ENCODE measurements at places on chromosomes 7 and 10. TPM values are rescaled to one million over a fixed set of nuclear protein-coding genes. Genes with fewer than 3 reads are reported as not detected.

JCAD gene
- 1.0 TPM for polyA plus RNA-seq

INMT gene
- 2.4 TPM for polyA plus RNA-seq

IFT22 gene
- polyA plus RNA-seq = 5.4 TPM

CHST15 gene
- polyA plus RNA-seq = 3.7 TPM

ASZ1 gene
- polyA plus RNA-seq = not detected

RADIL gene
- polyA plus RNA-seq = 0.29 TPM

GFRA1 gene
- 1.3 TPM for polyA plus RNA-seq

KCNIP2 gene
- 1.6 TPM for polyA plus RNA-seq

CLDN12 gene
- polyA plus RNA-seq = 11.5 TPM

CYP26C1 gene
- 0.01 TPM for polyA plus RNA-seq

ASB15 gene
- polyA plus RNA-seq = not detected

FBXO24 gene
- polyA plus RNA-seq = 0.33 TPM

IGF2BP3 gene
- polyA plus RNA-seq = 3.5 TPM

EN2 gene
- polyA plus RNA-seq = 0.02 TPM

ZC3HAV1 gene
- polyA plus RNA-seq = 7.6 TPM

MET gene
- polyA plus RNA-seq = 1.2 TPM

FANK1 gene
- polyA plus RNA-seq = 4.3 TPM

SLC13A1 gene
- not detected for polyA plus RNA-seq

MPP7 gene
- 19.7 TPM for polyA plus RNA-seq

RHOBTB1 gene
- 0.73 TPM for polyA plus RNA-seq

FGFR2 gene
- 15.4 TPM for polyA plus RNA-seq

C10orf88 gene
- 3.1 TPM for polyA plus RNA-seq

LIPM gene
- polyA plus RNA-seq = not detected

NRBF2 gene
- polyA plus RNA-seq = 6.7 TPM

GIMAP7 gene
- 10.1 TPM for polyA plus RNA-seq

C10orf71 gene
- polyA plus RNA-seq = not detected

LIPF gene
- 3.0 TPM for polyA plus RNA-seq

POLL gene
- 24.0 TPM for polyA plus RNA-seq

FBXL13 gene
- polyA plus RNA-seq = 0.08 TPM

ENTPD1 gene
- polyA plus RNA-seq = 2.4 TPM

FAM241B gene
- 4.3 TPM for polyA plus RNA-seq

NHLRC2 gene
- 3.2 TPM for polyA plus RNA-seq

BTAF1 gene
- polyA plus RNA-seq = 13.2 TPM

UBE2D1 gene
- polyA plus RNA-seq = 7.8 TPM

KAZALD1 gene
- polyA plus RNA-seq = 1.4 TPM

IFIT1B gene
- not detected for polyA plus RNA-seq

IFIT3 gene
- polyA plus RNA-seq = 2.6 TPM

EBLN1 gene
- polyA plus RNA-seq = not detected

SPDYE16 gene
- polyA plus RNA-seq = 0.08 TPM
